Small intestine (tissue), 16 donors: ENCODE measurements at places on chromosomes 7 and 10.

DNA sequence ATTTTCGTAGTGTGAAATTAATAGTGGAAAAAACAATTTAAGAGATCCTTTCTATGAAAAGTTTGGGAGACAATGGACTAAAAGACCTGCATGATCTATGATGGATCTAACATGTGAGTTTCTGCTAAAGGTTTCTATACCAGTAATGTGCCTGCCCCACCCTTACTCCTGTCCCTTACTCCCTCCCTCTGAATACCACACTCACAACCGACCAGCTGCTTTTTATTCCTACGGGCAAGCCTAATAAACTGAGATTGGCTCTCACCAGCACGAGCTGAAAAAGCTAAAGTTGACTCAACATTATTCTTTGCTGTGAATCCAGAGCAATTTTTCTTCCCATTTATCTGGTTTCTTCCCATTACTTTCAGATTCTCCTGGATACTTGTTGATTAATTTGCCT, 17.8 kb upstream of the REEP3 start:
- DNase-seq: no peak

DNA sequence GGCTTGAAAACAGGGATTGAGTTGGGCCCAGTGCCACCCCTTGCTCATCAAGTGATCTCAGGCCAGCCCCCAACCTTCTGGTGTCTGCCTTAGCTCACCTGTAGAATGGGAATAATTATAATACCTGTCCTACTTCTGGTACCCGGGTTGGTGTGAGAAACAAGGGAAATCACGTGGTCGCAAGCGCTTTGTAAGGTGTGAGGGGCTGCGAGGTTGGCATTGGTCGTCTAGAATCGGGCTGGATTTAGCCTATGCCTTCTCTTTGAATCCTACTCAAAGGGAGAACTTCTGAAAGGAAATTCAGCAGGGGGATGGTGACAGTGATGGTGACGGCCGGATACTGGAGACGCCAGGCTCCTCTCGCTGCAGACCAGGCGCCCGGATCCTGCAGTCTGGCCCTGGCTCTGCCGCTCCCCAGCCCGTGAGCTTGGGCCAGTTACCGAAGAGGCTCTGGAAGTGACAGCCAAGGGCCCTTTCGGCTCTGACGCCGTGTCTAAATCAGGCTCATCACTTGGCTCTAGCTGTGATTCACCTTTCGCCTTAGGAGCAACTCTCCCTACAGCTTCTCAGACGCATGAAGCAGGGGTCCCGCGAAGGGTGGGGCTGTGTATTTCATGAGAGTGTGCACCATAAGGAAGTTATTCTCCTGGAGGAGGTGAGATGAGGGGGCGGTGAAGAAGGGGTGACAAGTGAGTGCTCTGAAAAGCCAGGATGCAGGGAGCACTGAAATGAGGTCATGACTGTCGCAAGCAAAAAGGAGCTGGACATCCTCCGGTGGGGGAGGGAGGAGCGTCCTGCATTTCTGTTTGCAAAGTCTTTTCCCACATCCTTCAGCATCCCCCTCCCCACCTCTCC, 4.0 kb upstream of the CREB5 start:
- peak; percentile 41 for DNase-seq

GRCh38 chr10:132763545-132763944, 22.4 kb downstream of the NKX6-2 start:
- DNase-seq: no peak

- no peak for DNase-seq
Measured at GRCh38 chr7:48876087-48876486, 48.3 kb upstream of the CDC14C start.

DNA sequence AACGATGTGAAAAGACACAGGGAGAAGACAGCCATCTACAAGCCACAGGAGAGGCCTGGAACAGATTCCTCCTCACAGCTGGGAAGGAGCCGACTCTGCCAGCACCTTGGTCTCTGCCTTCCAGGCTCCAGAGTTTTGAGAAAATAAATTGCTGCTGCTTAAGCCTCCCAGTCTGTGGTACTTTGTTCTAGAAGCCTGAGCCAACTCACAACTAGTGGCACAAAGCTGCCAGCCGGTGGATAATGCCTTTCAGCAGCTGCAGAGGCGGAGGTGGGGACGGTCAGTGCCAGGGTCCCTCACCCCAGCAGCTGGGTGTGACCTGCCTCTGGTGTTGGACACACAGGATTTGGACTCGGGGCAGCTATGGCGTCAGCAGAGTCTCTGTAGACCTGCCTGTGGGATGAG, 255.4 kb upstream of the PITRM1 start:
- DNase-seq: no peak

DNA sequence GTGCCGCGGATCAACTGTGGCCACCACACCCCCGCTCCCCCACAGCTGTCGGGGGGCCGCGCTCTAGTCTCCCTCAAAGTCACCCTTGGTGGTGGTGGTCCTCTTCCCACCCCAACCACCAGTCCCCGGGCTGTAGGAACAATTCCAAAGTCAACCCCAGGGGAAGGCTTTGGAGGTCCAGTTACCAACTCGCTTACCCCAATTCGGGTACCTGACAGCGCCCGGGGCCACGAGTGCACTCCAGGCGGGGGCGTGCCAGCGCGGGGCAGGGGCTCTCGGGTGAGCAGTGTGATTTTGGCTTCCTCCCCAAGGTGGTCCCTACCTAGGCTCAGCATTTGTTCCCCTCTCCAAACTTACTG, 584 bp upstream of the ZMIZ1 start:
- no peak for DNase-seq

DNA sequence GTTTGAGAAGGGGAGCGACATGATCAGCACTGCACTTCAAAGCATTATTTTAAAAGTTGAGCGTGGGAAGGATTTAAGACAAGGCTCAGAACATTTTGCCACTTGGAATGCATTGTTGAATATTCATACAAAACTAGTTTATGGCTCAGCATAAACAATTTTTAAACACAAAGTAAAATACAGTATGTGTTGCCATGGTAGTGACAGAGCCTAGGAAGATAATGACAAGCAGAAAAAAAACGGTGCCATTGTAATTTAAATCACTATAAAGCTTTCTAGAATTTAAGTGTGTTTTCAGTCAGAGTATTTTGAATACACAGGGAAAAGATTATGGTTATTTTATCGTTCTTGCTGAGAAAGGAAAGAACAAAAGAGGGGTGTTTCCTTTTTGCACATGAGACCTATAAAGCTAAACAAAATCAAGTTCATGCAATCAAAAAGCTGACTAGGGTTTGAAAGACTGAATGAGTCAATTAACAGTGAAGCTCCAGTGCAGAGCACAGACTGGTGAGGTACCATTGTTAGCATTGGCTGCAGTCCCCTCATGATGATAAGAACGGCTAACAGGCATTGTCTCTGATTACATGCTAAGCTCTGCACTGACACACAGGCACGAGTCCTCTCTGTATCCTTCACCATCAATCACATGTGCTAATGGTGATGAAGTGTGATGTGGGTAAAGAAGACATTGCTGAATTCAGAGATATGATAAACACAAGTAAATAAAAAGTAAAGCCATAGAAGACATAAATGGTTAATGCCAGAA, 181.9 kb upstream of the VSTM2A start:
- DNase-seq: no peak

DNA sequence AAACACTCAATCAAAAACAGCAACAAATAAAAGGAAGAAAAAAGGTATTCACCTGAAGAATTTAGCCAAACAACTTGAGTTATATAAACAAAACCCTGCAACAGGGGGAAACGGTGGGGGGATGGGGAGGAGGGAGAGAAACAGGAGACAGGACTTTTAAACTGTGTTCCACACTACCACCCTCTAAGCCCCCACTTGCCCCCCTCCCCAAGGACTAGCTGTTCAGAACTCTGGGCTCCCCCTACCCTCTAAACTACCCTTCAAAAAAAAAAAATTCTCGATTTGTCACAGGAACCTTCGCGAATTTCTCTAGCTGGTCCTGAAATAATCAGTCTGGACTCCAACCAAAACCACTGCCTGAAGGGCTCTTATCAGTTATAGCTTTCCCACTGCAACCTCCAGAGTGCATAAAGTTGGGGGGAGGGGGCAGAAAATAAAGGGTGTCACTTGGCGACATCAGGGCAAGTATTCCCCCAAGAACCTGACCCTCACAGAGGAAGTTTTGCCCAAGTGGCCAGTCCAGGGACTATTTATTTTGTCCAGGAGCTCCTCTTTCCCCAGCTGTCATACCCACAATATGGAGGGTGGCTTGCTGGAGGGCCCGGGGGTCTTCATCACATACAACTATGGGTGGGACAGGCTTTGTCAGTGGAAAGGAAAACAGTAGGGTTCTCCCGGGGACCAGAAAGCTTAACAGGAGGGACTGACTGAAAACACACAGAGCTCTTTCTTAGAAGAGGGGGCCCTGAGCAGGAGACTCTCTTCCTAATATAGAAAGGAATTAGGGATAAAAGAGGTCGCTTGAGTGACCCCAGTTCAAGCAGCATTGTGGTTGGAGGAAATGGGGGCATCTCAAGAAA, 1.3 kb downstream of the UBE2H start:
- peak; percentile 55 for DNase-seq

GRCh38 chr10:49612513-49613164, 1.2 kb upstream of the CHAT start:
- DNase-seq: peak; percentile 40

- DNase-seq: no peak
Measured at GRCh38 chr7:134300988-134301387, 15.7 kb downstream of the SLC35B4 start.

DNA sequence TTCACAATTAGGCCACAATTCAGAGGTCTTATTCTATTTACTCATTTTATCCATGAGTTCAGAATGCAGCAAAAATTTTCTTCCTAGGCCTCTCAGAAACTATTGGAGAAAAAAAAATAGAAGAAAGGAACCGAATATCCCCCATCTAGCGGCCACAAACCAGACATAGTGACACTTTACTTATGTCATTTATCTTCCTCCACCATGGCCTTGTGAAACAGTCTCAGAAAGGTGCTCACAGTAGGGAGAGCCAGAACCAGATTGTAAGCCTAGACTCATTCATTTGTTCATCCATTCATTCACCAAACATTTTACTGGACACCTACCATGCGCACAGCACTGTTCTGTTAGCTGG, 16.0 kb downstream of the CREB3L2 start:
- no peak for DNase-seq

- no peak for DNase-seq
Measured at GRCh38 chr7:137001041-137001440, 132.6 kb downstream of the CHRM2 start.

- DNase-seq: no peak
Measured at GRCh38 chr7:10571759-10572158, 401.9 kb upstream of the PHF14 start.

DNA sequence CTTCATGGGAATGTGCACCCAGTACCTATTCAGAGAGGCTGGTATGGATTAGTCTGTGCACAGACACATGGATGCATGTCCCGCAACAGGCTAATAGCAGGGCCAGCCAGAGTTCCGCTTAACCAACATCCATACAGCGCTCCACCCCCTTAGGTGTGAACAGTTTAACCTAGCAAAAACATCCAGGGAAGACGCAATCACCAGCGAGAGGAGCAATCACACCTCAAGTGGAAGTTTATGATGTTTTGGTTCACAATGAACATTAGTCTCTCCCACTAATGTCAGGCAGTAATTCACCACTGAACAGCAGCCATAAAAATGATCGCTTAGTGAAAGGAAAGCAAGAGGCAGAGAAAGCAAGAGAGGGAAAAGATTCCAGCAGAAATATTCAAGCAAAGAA, 91.1 kb downstream of the PLXNA4 start:
- no peak for DNase-seq

- DNase-seq: no peak
Measured at GRCh38 chr10:22849077-22849805, 78.6 kb upstream of the ARMC3 start.

- DNase-seq: no peak
Measured at GRCh38 chr10:126667568-126667967, 2.9 kb downstream of the C10orf90 start.

- no peak for DNase-seq
Measured at GRCh38 chr10:5490698-5491464, 8.5 kb downstream of the CALML5 start.

DNA sequence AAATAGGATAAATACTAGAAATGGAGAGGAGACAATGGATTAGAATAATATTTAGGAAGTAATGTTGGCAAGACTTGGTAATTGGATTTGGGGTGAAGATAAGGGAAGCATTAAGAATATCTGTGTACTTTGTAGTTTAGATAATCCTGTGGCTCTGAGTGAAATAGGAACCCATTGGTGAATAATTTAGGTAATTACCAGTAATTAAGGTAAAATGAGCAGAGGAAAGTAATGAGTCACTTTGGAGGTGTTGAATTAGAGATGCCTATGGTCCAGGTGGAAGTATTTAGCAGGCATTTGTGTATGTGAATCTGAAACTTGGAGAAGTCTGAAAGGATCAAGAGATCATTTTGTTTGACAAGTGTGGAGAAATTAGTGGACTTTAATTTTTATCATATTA, 5.7 kb downstream of the C1GALT1 start:
- no peak for DNase-seq

DNA sequence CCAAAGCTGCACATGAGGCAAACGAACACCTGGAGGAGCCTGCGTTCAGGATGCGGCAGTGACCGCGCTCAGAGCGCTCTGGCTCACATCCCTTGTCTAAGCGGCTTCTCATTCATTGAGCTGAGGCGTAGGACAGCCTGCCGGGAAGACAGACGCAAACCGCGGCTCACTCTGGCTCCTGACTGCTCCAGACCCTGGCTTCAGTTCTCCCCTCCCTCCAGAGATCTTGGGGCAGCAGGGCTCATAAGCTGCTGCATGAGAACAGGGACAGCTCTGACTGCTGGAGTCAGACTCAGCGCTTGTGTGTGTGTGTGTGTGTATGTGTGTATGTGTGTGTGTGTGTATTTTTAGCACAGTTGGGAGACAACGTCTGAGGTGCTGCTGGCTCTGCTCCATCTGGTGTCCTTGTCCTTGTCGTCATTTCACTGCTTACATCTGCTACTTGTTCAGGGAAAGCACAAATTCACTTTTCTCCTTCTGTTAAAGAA, 15.8 kb upstream of the LYZL2 start:
- no peak for DNase-seq

- DNase-seq: peak; percentile 19
Measured at GRCh38 chr7:75546237-75547015, 54.3 kb downstream of the SPDYE5 start.

GRCh38 chr10:4770801-4771553, 55.0 kb upstream of the AKR1E2 start:
- DNase-seq: peak; percentile 44

DNA sequence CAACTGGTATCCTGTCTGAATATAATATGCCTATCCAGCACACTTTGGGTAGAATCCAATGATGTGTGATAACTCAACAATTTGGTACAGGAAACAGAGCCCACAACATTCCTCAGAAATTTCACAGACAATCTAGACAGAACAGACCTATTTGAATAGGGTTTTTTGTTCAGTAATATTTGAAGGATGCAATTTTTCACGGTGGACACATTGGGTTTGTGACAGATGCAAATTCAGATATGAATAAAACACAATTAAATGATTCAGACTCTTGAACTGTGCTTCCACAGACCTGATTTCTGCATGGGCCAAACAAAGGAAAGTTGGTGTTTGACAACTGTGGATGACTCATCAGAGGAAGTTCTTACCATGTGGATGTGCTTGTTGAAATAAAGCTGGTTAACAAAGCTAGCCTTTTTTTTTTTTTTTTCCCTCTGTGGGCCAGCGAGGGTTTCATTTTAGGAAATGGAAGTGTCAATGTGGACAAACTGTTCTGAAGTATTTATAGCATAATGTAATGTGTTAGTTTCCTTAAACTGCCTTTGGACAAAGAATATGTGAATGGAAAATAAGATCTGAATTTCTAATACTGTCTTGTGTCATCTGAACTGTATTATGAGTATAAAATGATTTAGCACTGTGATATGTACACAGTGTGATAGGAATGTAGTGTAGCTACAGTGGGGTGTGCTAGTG, 43.2 kb upstream of the FAM133B start:
- DNase-seq: peak; percentile 74

- DNase-seq: no peak
Measured at GRCh38 chr10:47287365-47287802, 12.6 kb upstream of the GDF10 start.
